Small intestine (tissue), 16 donors: ENCODE measurements at places on chromosomes 1 and 21. TPM values are rescaled to one million over a fixed set of nuclear protein-coding genes. Genes with fewer than 3 reads are reported as not detected.

DNA sequence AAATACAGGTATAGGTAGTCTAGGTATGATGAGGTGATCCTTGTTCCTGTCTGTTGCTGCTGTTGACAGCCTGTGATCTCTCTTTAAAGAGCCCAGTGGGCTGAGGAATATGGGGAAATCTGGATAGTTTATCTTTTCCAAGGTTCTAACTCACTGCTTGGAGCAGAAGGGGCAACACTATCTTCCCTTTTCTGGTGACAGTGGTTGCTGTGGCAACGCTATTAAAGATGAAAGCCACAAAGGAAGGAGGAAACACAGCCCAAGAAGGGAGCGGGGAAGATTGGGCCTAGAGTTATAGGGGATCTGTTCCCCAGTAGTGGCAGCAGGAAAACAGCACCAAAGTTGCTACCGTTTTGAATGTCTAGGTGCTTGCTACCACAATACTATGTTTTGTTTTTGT, 8.8 kb downstream of the PCP4L1 start:
- no peak for DNase-seq

- no peak for DNase-seq
Observed at GRCh38 chr1:97551113-97551512, 369.7 kb downstream of the DPYD start.

Gene LIN28A
- polyA plus RNA-seq = not detected

Gene OR2W3
- polyA plus RNA-seq = not detected

- DNase-seq = no peak
Observed at GRCh38 chr1:245673881-245674414, 519.2 kb downstream of the KIF26B start.

- DNase-seq = no peak
Observed at GRCh38 chr1:155463865-155464650, 98.5 kb downstream of the ASH1L start.

- DNase-seq = no peak
Observed at GRCh38 chr21:45277101-45278045, 10.3 kb downstream of the POFUT2 start.
